ENCODE measurements at places on chromosomes 6 and 20.

- H3K27ac ChIP-seq, result no peak overlapping the region
- H3K4me3 ChIP-seq, result no peak overlapping the region
- H3K4me1 ChIP-seq, result peaks cover 18% of the 10 kb centered on the region
- no peaks in the 10 kb centered on the region for H3K27me3 ChIP-seq
Measured at GRCh38 chr6:124683507-124683906, 278.7 kb upstream of the RNF217 start.

- no peaks in the 10 kb centered on the region for H3K36me3 ChIP-seq
- peaks cover 16% of the 10 kb centered on the region for H3K4me1 ChIP-seq
- no peaks in the 10 kb centered on the region for H3K27me3 ChIP-seq
- no peak overlapping the region for H3K27ac ChIP-seq
- no peak for DNase-seq
Measured at GRCh38 chr6:3361312-3362037, 95.4 kb downstream of the SLC22A23 start.

GRCh38 chr6:10395704-10396546 lies 18.9 kb downstream of the TFAP2A start:
- no peak overlapping the region for H3K4me3 ChIP-seq
- no peaks in the 10 kb centered on the region for H3K36me3 ChIP-seq
- H3K4me1 ChIP-seq, result peaks cover 8% of the 10 kb centered on the region
- no peak overlapping the region for H3K27ac ChIP-seq
- peak; percentile 49 for DNase-seq
- H3K27me3 ChIP-seq, result peaks cover 100% of the 10 kb centered on the region

- H3K36me3 ChIP-seq, result no peaks in the 10 kb centered on the region
- H3K27ac ChIP-seq, result no peak overlapping the region
- H3K27me3 ChIP-seq, result no peaks in the 10 kb centered on the region
- no peak overlapping the region for H3K4me3 ChIP-seq
- peaks cover 11% of the 10 kb centered on the region for H3K4me1 ChIP-seq
Measured at GRCh38 chr6:163777716-163778115, 363.2 kb downstream of the QKI start.

- H3K4me1 ChIP-seq, result no peaks in the 10 kb centered on the region
- no peak overlapping the region for H3K27ac ChIP-seq
- no peak overlapping the region for H3K4me3 ChIP-seq
- no peak for DNase-seq
- no peaks in the 10 kb centered on the region for H3K36me3 ChIP-seq
Measured at GRCh38 chr6:5626727-5627426, 365.6 kb downstream of the FARS2 start.

- H3K36me3 ChIP-seq, result no peaks in the 10 kb centered on the region
- H3K27ac ChIP-seq, result no peak overlapping the region
- peaks cover 8% of the 10 kb centered on the region for H3K4me1 ChIP-seq
- no peak overlapping the region for H3K4me3 ChIP-seq
- H3K27me3 ChIP-seq, result no peaks in the 10 kb centered on the region
Measured at GRCh38 chr20:34968042-34968775, 12.5 kb downstream of the MYH7B start.

DNA sequence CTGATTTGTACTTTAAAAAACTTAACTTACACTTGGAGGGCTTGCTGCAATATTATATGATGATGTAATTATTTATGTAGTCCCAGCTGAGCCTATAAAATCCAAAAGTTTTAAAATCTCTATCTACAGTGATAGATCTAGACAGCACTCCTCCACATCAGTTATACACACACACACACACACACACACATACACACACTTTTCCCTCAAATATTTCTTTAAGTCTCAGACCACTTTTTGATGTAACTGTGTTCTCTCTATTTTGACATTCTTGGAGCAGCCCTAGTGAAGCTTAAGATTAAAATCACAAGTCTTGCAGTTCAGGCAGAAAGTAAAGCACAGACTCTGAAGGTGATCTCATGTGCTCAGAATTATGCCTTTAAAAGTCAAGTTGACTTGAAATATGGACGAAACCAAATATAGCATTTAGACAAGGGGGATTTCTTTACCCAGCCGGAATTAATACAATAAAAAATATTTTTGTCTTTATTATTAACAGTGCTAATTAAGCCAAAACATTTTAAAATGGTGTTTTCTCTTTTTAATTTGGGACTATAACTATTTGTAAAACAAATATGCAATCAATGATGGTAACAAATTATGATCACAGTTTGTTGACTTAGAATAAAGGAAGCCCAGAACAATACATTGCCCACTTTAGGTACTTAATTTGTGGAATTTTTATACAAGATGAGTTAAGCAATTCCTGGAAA lies 63.5 kb upstream of the TMEM30A start:
- no peak for DNase-seq
- H3K36me3 ChIP-seq, result no peaks in the 10 kb centered on the region
- H3K27ac ChIP-seq, result peak overlapping the region; percentile 97
- no peaks in the 10 kb centered on the region for H3K27me3 ChIP-seq
- H3K4me3 ChIP-seq, result no peak overlapping the region

DNA sequence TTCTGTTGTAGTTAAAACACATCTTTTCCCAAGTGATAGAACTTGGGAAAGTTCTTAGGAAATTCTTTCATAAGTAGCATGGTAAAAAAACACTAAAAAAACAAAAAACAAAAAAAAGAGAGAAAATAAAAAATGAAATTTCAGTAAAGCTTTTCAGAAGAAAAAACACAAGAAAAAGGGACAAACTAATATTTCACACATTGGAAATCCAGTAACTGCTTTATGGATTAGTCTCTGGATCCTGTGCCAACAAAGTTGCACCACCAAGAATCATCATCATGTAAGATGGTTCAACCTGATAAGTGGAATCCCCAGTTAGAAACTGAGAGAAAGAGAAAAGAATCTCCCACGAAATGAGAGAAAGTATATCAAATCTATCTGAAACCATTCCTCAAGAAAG lies 144.2 kb downstream of the GMDS start:
- H3K4me1 ChIP-seq, result no peaks in the 10 kb centered on the region
- no peak overlapping the region for H3K4me3 ChIP-seq
- no peaks in the 10 kb centered on the region for H3K27me3 ChIP-seq

DNA sequence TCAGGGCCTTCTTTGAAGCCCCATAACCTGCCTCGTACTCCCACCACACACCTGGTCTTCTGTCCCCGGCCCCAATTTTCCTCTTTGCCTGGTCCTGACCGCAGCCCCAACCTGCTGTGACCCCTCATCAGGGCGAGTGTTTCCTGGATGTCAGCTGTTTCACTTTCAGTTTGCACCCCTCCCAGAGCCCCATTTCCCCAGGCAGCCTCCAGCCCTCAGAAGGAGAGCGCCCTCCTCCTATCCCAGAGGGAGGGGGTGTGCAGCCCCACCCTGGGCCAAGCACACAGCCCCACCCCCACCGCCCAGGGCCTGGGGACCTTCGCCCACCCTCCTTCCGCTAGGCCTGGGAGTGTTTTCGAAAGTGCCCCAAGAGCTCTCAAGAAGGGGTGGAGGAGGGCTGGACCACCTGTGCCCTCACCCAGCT lies 1.5 kb downstream of the BAK1 start:
- H3K36me3 ChIP-seq, result no peaks in the 10 kb centered on the region
- no peak overlapping the region for H3K4me3 ChIP-seq
- no peak overlapping the region for H3K27ac ChIP-seq
- DNase-seq, result no peak
- H3K4me1 ChIP-seq, result no peaks in the 10 kb centered on the region

DNA sequence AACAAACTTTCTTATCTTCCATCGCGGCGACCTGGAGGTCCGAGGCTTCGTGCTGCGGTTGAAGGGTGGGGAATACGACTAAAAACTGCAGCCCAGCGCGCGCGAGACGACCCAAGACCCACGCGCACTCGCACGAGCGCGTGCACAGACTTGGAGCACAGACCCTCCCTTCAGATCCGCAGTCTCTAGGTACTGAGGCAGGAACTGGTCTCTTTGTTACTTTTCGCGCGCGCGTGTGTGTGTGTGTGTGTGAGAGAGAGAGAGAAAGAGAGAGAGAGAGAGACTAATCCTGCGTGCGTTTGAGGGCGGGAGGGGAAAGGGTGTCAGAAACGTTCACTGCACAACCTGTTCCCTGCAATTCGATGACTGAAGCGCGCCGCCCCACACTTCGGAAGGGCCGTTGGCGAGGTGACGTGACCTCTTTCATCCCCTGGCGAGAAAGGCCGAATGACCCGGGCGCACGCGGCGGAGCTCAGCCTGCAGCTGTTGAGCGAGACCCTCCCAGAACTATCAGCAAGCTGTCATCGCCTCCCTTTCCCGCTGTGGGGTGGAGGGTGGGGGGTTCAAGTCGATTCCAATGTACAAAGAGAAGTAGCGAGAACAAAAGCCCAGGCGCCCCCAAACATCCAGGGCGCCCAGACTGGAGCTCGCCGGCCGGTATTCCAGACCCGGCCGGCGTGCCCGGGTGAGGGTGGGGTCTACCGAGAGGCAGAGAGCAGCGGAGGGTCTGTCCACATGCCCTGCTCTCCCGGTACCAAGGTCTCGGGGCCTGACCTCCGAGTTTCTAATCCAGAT lies 1.5 kb upstream of the TUBB2B start:
- H3K27me3 ChIP-seq, result peaks cover 40% of the 10 kb centered on the region
- H3K27ac ChIP-seq, result no peak overlapping the region
- H3K4me1 ChIP-seq, result peaks cover 30% of the 10 kb centered on the region

GRCh38 chr6:138331444-138331843 lies 46.3 kb upstream of the SMIM28 start:
- DNase-seq, result no peak
- H3K4me1 ChIP-seq, result peaks cover 4% of the 10 kb centered on the region
- no peaks in the 10 kb centered on the region for H3K36me3 ChIP-seq
- no peak overlapping the region for H3K27ac ChIP-seq
- H3K4me3 ChIP-seq, result no peak overlapping the region

DNA sequence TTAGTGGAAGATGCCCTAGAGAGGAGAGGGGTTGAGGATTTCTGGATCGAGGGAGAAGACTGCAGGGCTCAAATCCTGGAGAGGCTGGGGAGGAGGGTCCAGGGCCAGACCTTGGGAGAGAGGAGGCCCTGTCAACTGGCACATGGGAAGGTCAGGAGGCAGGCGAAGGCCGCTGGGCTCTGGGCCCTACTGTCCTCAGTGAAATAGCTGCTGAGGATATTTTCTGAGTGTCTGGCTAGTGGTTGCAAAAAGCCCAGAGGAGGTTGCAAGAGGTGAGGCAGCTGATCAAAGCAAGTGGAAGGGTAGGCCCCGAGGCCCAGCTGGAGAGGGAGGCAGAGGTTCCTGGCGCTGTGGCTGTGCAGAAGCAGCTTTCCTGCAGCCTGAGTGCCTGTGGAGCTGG lies 103.4 kb upstream of the MLN start:
- H3K27me3 ChIP-seq, result no peaks in the 10 kb centered on the region
- no peak overlapping the region for H3K4me3 ChIP-seq
- no peak overlapping the region for H3K27ac ChIP-seq
- DNase-seq, result no peak
- peaks cover 13% of the 10 kb centered on the region for H3K4me1 ChIP-seq
- H3K36me3 ChIP-seq, result no peaks in the 10 kb centered on the region

GRCh38 chr20:58847463-58847862 lies 3.2 kb downstream of the GNAS-AS1 start:
- H3K36me3 ChIP-seq, result no peaks in the 10 kb centered on the region
- H3K4me3 ChIP-seq, result no peak overlapping the region
- DNase-seq, result no peak
- H3K27me3 ChIP-seq, result peaks cover 39% of the 10 kb centered on the region

- H3K4me1 ChIP-seq, result no peaks in the 10 kb centered on the region
- no peak overlapping the region for H3K27ac ChIP-seq
- no peak for DNase-seq
- no peaks in the 10 kb centered on the region for H3K27me3 ChIP-seq
- no peaks in the 10 kb centered on the region for H3K36me3 ChIP-seq
Measured at GRCh38 chr6:68679399-68679798, 44.3 kb downstream of the ADGRB3 start.

GRCh38 chr6:24522228-24523176 lies 27.7 kb downstream of the ALDH5A1 start:
- no peak for DNase-seq
- H3K27me3 ChIP-seq, result no peaks in the 10 kb centered on the region
- no peaks in the 10 kb centered on the region for H3K36me3 ChIP-seq
- H3K27ac ChIP-seq, result no peak overlapping the region

GRCh38 chr20:23112595-23112994 lies 26.5 kb upstream of the CD93 start:
- no peak overlapping the region for H3K27ac ChIP-seq
- H3K36me3 ChIP-seq, result no peaks in the 10 kb centered on the region
- H3K27me3 ChIP-seq, result no peaks in the 10 kb centered on the region
- no peaks in the 10 kb centered on the region for H3K4me1 ChIP-seq
- DNase-seq, result no peak

DNA sequence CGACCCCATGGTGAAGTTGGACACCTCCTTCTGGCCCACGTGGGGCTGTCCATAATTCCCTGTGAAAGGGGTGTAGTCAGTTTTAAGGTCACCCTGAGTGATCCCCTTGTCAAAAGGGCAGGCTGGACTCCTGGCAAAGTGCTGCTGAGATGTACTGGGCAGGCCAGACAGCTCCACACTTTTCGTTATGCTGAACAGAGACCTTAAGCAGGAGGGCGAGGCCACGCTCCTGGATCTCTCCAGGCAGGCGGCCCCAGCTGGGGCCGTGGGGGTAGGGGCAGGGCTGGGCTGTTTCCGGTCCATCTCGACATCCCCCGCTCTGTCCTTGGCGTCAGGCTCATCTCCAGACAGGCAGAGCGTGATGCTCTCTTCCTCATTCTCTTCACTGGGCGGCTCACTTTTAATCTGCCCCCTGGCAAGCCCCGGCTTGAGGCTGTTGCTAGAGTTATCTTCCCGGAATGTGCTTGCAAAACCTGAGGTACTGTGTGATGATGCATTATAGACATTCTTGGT lies 56.7 kb downstream of the GJA10 start:
- DNase-seq, result no peak
- no peak overlapping the region for H3K27ac ChIP-seq
- H3K36me3 ChIP-seq, result no peaks in the 10 kb centered on the region
- H3K4me3 ChIP-seq, result no peak overlapping the region
- H3K4me1 ChIP-seq, result peaks cover 20% of the 10 kb centered on the region

DNA sequence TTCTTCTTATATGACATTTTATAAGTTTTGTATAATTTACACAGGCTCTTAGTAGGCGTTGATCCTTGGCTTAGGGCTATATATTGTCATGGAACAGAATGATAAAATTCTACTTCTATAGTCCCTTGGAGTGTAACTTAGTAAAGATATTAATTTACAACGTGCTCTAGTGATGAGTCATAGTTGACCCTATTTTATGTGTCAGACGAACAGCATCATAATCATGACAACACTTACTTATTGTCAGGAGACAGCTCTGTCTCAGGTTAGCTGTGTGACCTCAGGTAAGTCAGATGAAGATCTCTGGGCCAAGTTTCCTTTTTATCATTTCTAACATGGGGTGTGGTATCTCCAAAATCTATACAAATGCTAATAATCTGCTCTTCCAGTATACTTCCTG lies 473.5 kb downstream of the UTRN start:
- no peak for DNase-seq
- H3K4me3 ChIP-seq, result no peak overlapping the region
- H3K27ac ChIP-seq, result no peak overlapping the region
- H3K27me3 ChIP-seq, result no peaks in the 10 kb centered on the region
- H3K36me3 ChIP-seq, result no peaks in the 10 kb centered on the region

DNA sequence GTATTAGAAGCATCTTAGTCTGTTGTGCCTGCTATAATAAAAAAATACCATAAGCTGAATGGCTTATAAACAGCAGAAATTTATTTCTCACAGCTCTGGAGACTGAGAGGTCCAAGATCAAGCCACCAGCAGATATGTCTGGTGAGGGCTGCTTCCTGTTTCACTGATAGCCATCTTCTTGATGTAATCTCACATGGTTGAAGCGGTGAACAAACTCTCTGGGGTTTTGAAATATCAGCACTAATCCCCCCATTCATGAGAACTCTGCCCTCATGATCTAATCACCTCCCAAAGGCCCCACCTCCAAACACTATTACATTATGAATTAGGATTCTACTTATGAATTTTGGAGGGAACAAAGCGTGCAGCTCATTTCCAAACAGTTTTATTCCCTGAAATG lies 11.6 kb upstream of the CLVS2 start:
- no peaks in the 10 kb centered on the region for H3K36me3 ChIP-seq
- no peak overlapping the region for H3K27ac ChIP-seq
- DNase-seq, result no peak
- no peaks in the 10 kb centered on the region for H3K4me1 ChIP-seq
- peaks cover 4% of the 10 kb centered on the region for H3K27me3 ChIP-seq
